Stimulated activated CD8-positive, alpha-beta memory T cell treated with anti-CD3 and anti-CD28 coated beads, Interleukin-7, amount 100 ng/mL, for 1 hour (primary cell): ENCODE measurements at places on chromosomes 2 and 18.

DNA sequence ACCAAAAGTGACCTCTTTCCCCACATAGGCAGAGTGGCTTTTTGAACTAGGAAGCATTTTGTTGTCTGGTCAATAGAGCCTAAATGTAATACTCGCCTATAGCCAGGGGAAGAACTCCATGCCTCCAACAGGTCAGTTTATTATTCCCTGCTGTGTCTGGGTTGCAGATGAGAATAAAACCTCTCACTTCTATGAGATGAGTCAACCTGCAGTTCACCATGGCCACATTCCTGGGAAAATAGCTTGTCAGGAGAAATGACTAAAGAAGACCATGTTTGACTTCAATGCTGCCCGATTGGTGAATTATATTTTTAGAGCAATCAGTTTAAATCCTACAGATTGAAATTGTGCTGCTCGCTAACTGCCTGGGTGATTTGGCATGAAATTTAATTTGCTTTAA lies 46.7 kb upstream of the LRRTM1 start:
- DNase-seq = no peak

DNA sequence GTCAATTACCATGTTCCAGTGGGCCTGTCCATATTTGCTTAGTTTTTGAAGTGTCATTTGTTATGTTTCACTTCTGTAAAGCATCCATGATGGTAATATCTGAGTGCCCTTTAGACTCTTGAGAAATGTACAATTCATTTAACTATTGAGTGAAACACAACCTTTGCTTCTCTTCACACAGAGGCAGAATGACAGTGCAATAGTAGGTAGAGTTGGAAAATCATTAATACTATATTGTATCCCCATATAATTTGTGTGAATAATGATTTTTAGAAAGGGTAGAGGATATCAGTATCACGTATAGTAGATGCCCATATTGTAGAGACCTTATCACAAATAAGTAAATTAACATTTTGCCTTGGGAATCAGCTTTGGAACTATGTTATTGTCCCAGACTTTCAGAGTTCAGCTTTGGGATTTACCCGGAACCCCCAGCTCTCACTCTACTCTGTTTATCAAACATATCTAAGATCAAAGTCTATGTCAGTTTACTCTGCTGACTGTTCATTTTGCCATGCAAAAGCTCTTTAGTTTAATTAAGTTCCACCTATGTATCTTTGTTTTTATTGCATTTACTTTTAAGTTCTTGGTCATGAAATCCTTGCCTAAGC lies 172.7 kb upstream of the NOL4 start:
- no peak for DNase-seq

GRCh38 chr2:134194519-134194918 lies 59.4 kb upstream of the MGAT5 start:
- no peak for DNase-seq

DNA sequence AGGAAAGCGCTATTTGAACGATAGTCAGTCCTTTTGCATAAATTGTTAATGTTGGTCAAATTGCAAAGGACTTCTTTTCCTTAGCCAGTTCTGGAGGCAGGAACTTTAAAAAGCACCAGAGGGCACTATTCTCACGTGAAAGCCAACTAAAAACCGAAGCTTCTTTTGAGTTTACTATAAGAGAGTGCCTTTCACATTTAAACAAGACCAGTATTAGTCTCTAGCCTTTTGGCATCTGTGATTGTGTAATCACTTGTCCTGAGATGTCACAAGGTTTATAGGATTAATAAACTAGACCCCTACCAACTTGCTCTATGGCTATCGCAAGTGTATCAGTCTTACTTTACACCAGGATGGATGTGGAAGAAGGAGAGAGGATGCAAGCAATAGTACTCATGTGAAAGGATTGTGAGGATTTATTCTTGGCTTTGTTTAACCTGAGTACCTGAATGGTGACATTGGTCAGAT lies 14.4 kb upstream of the STAT4 start:
- DNase-seq = no peak

DNA sequence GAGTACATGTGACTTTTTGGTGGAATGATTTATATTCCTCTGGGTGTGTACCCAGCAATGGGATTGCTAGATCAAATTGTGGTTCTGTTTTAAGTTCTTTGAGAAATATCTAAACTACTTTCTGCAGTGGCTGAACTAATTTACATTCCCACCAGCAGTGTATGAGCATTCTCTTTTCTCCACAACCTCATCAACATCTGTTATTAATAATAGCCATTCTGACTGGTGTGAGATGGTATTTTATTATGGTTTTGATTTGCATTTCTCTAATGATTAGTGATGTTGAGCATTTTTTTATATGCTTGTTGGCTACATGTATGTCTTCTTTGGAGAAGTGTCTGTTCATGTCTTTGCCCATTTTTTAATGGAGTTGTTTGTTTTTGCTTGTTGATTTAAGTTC lies 267.4 kb upstream of the NT5C1B start:
- DNase-seq = no peak
